ENCODE measurements at places on chromosomes 5 and 9.

- no peak for DNase-seq
Observed at GRCh38 chr5:66898241-66898995, 298.2 kb downstream of the CD180 start.

DNA sequence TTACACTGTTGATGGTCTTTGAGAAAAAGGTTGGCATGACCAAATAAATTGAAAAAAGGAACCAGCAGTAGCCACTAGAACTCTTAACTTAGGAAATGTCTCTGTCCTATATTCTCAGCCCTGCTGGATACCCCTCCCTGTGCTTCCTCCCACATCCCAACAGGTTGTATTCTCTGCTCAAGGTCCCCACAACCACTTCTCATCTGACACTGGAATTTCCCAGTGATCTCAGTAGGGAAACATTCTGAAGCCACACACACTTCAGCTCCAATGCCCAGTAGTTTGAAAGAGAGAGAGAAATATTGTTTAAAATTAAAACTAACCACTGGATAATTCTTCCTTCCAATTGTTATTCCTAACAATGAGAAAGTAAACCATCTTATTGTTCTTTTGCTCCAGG is 30.0 kb upstream of the NREP start:
- DNase-seq, result no peak

GRCh38 chr5:66769030-66769733 is 173.0 kb downstream of the MAST4 start:
- DNase-seq, result no peak

DNA sequence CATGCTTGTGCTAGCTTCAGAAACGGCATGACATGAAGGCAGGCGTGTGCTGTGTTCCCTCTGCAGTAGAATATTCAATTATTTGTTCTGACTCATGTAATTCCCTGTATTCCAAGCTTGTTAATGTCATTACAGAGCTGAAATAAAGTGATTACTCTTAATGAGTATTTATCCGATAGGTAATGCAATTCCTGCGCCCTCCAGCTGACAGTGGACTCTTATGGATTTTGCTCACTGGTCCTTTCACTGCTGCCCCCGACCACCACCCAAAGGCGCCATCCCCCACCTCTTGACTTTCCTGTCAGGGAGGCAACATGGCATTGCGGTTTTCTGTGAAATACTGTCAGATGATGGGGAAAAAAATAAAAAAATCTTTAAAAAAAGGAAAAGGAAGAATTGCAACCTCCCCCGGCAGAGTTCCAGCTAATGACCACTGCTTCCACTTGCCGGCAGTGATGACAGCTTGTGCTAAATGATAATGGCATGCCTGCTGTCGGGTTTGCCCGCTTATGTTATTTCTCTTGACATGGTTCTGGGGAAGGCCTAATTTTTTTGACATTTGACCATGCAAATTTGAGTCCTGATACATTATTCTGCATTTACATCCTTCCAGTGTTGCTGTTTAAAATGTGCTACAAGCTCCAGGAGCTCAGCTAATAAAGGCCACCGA is 335.3 kb upstream of the ADAMTS16 start:
- peak; percentile 94 for DNase-seq

DNA sequence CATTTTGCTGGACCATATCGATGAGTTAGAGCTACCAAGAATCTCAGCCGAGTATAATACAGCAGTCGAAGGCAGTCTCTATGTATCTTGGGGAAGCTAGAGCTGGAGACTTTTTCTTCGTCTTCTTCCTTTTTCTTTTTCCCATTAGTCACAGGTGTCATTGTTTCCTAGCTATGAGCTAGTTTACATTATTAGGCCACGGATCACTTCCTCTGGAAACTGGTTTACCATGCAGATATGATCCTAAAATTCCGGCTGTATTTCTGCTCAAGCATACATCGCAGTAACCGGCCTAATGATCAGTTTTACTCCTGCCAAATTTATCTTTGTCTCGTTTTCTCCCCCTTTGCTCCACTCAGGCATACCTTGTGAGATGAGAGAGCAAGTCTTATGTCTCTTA is 312.8 kb downstream of the ARHGAP26 start:
- no peak for DNase-seq

GRCh38 chr5:149261246-149261645 is 10.4 kb upstream of the AFAP1L1 start:
- DNase-seq, result no peak

DNA sequence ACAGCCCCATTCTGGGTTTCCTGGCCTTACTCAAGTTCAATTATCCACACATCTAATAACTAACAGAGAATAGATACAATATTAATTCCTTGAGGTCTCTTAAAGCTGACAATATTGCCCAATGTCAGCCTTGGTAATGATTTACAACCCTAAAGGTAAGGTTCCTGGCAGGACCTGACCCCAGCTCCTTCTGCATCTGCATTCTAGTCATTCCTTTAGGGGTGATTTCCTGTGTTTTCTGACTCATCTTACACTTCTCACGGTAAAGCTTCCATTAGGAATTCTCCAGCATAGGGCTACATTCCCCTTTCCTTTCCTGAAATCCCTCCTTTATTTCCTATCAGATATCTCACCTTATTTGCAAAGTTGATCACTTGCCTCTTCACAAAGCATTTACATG is 9.3 kb downstream of the HAVCR1 start:
- no peak for DNase-seq

GRCh38 chr5:31113666-31114350 is 79.7 kb upstream of the CDH6 start:
- no peak for DNase-seq

GRCh38 chr9:125428902-125429467 is 167.4 kb downstream of the GAPVD1 start:
- DNase-seq, result peak; percentile 92

- no peak for DNase-seq
Observed at GRCh38 chr5:19261879-19262278, 726.1 kb downstream of the CDH18 start.

DNA sequence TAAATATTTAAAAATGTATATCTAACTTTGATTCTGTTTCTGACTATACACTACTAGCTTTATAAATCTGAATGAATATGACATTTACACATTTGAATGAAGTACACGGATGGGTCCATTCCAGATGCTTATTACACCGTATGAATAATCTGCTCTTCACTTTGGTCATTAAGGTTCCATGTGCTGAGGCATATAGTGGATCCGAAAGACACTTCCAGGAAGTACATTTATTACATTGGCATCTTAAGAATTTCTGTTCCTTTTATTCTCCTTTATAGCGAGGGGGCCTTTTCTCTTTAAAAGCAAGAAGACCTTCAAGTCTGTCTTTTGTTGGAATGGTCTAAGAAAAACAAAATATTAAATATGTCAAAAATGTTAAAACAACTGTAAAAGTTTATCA is 147.6 kb downstream of the AUH start:
- DNase-seq, result no peak

DNA sequence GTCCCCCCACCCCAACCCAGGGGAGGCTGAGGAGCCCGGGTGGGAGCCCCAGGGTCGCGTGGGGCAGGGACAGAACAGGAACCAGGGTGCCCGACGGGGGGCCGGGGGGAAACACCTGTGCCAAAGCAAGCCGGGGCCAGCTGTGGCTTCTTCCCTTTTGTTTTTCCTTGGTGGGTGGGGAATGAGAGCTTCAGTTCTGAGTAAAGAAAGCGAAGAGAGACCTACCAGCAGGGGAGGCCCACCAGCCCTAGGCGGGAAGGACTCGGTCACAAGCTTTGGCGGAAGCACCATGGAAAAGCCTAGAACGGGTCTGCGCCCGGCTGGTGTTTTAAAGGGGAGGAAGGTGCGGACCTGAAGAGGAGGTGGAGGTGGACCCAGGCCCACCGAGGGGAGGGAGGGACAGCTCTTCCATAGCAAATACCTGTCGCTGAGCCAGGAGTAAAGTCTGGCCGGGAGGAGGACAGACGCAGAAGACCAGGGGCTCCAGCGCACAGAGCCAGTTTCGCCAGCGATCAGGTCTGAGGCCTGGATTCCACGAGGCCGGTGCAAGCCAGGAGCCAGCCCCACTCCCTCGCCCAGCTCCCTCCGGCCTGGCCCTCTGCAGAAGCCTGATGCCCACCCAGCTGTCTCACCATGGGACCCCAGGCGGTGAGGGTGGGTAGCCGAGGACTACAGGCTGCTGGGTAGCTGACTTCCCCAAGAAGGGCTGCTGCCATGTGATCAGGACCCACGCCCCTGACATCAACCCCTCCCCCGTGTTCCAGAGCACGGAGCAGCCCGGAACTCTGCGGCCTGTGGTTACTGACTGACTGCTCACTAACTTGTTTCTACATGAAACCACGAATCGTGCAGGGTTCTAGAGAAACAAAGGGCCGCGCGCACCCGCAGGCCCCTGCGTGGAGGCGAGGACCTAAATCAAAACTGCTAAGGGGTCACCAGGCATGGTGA is 849 bp upstream of the MGAT1 start:
- DNase-seq, result no peak

DNA sequence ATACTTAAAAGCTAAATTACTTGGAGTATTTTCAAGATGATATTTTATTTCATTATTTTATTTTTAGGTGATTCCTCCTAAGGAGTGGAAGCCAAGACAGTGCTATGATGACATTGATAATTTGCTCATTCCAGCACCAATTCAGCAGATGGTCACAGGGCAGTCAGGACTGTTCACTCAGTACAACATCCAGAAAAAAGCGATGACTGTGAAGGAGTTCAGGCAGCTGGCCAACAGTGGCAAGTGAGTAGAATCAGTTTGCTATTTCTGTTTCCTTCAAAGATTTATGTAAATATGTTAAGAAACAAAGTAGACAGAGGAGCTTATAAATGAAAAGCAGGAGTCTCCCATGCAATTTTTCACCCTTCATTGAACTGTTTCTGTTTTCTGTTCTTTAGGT is 47.8 kb downstream of the KDM4C start:
- DNase-seq, result no peak

GRCh38 chr5:36462295-36463021 is 143.9 kb upstream of the SLC1A3 start:
- no peak for DNase-seq

DNA sequence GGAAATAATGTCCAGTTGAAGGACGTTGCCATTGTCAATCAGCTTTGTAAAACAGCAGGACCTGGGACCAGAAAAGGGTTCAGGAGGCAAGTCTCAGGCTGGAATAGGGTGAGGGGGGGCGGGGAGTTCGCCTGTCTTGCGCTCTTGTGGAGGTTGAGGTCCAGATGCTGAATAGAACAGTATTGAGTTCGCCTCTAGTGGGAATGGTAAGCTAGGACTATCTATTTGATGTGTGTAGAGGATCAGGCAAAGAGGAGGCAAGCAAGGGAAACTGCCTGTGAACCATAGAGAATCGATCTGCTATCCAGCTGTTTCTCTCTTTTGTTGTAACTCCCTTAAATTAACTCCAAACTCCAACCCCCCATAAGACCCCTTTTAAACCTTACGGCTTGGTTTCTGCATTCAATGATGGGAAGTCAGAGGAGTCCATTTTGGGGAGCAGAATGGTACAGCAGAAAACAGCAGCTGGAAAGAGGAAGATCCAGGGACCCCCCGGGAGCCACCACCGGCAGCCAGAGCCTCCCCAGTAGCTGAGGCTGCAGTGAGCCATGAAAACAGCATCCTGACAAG is 133.7 kb downstream of the SLC28A3 start:
- peak; percentile 73 for DNase-seq

DNA sequence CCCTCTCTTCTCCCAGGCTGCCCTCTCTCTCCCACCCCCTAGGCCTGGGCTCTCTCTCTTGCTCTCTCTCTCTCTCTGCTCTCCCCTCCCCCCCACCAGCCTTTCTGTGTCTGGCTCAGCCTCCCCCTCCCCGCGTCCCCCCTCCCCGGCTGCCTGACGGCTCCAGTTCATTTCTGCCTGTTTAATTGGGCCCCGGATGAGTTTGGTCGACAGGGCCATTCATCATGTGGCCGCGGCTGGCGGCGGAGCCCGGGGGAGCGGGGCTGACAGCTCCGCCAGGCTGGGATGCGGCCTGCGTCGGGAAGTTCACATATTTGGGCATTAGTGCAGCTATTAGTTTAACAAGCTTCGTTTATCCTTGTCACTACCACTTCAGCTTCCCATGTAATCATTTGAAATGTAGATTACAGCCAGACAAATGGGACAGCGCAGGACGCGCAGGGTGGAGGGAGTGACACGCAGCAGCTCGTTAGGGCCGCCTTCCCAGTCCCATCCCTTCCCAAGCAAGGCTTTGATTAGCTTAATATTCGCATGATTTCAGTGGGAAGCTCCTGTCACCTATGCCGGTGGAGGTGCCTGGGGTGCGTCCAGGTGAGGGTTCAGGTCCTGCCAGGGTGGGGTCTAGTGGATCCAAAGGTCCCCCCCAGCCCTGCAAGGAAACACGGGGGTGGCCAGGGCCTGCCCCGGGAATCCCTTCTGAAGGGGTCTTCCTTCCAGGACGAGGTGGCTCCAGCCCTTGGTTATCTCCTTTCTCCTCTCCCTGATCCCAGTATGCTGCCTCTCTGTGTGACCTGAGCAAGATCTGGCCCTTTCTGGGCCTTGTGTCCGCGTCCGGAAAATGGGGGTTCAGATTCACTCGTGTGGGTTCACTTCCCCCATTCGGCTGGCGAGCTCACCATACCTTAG is 214.8 kb downstream of the PAX5 start:
- peak; percentile 93 for DNase-seq

- DNase-seq, result no peak
Observed at GRCh38 chr9:35658968-35659220, 802 bp downstream of the CCDC107 start.

GRCh38 chr5:33507426-33507825 is 66.7 kb downstream of the TARS1 start:
- DNase-seq, result no peak

DNA sequence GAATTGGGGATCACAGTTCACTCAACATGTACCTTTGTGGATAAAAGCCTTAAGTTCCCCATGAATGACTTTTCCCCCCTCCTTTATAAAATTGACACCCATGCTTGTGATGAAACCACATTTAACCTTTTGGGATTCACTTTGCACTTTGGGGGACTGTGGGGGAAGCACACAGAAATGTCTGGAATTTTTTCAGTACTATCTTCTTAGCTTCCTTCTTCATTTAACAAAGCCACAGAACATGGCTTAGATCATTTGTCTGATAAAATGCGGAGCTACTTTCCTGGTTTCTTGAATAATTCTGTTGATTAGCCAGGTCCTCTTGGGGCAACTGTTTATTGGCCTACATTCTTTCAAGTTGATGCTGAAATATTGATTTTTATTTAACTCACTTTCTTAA is 29.9 kb downstream of the TNFSF15 start:
- DNase-seq, result no peak

DNA sequence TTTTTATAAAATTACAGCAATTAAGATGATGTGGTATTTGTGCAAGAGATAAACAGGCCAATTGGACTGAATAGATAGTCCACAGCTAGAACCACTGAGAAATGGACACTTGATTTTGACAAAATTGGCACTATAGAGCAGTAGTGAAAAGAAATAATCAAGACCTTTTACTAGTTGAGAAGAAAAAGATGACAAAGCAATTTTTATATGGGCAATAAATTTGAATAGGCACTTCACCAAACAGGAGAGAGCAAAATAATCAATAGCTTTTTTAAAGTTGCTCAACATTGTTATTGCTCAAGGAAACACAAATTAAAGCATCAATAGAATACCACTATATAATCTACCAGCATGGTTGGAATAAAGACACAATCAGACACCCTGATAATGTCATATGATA is 193.5 kb upstream of the FTMT start:
- no peak for DNase-seq

- no peak for DNase-seq
Observed at GRCh38 chr5:36523926-36524325, 82.5 kb upstream of the SLC1A3 start.

- no peak for DNase-seq
Observed at GRCh38 chr9:22645893-22646292, 199.3 kb downstream of the DMRTA1 start.

All from eye (tissue), 1 donor.